ENCODE measurements at places on chromosomes 1 and 21. TPM values are rescaled to one million over a fixed set of nuclear protein-coding genes. Genes with fewer than 3 reads are reported as not detected.

BMP8B gene
- 4.2 TPM for total RNA-seq

CTBS gene
- 6.2 TPM for total RNA-seq

CBR3 gene
- total RNA-seq = 13.5 TPM

MRPS14 gene
- total RNA-seq = 26.6 TPM

RNF186 gene
- not detected for total RNA-seq

KCNA2 gene
- total RNA-seq = 0.04 TPM

NBPF6 gene
- not detected for total RNA-seq

ATPAF1 gene
- 37.9 TPM for total RNA-seq

CD84 gene
- total RNA-seq = not detected

KCNH1 gene
- 4.3 TPM for total RNA-seq

EXOSC10 gene
- 39.9 TPM for total RNA-seq

KRTAP13-2 gene
- total RNA-seq = not detected

ITPKB gene
- total RNA-seq = 2.4 TPM
